Activated CD8-positive, alpha-beta memory T cell treated with anti-CD3 and anti-CD28 coated beads for 1 hour (primary cell): ENCODE measurements at places on chromosomes 7 and 10.

DNA sequence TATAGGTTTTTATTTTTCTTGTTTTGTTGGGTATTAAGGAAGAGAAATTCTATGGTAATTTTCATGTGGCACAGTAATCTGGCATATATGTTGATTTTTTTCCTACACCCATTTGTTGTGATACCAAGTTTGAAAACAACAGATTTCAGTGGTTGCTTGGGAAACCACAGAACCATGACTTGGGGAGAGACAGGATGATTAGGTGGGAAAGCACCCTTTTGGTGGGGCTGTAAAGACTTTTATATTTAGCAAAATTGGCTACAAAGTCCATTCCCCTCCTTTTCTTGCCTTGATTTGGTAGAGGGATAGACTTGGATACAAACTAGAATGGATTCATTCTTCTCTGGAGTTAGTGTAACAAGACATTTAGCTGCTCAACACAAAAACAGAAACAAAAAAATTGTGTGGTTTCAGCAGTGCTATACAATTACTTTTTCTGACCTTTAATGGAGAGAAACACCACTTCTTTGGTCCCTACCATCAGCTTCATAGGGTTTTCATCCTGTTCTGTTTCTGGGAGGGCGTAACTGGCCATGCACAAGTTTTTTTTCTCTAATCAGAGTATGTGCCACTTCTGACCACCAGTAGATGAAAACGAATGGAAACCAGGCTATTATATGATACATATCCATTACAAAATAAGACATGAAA, 52.7 kb downstream of the FIGNL1 start:
- DNase-seq = no peak

DNA sequence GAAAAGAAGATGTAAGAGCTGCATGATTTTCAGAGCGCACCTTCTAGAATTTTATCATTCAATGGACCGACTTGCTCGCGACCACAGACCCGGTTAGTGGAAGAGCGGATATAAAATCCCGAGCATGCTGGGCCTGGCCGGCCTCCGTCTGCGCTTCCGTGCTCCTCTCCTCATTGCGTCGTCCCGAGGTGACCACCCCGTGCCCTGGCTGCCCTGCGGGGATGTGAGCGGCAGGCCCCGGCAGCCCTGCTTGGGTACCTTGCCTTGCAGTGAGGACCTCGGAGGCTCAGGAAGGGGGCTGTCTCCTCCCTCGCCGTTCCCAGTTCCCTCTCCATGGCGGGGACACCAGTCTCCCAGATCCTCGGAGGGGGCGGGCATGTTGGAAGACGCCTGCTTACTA, 330.9 kb upstream of the SHH start:
- no peak for DNase-seq

- DNase-seq = no peak
Observed at GRCh38 chr10:17290226-17290625, 62.2 kb downstream of the VIM start.

- DNase-seq = no peak
Observed at GRCh38 chr10:106089855-106090254, 1074.7 kb downstream of the SORCS1 start.

- DNase-seq = no peak
Observed at GRCh38 chr7:98423043-98423442, 22.2 kb upstream of the BAIAP2L1 start.

DNA sequence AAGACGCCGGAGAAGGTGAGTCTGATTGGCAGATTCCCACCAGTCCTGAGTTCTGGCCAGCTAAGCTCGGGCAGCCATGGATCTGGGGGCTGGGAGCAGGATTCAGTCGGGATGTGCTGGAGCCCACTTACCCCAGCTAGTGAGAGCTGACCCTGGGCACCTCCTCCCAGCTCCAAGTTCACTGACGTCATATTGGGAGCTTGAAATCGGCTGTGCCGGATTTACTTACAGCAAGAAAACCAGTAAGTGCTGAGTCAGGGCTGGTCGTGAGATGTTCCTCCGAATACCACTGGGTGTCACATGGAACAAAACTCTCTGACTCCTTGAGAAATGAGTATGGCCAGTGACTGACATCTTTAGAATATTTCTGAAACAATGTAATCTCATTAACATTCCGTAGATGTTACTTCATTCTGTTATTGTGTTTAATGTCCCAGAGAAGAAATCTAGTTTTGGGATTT, 621.2 kb downstream of the SDK1 start:
- no peak for DNase-seq

GRCh38 chr10:21329995-21330627, 195.4 kb downstream of the SKIDA1 start:
- DNase-seq = no peak

DNA sequence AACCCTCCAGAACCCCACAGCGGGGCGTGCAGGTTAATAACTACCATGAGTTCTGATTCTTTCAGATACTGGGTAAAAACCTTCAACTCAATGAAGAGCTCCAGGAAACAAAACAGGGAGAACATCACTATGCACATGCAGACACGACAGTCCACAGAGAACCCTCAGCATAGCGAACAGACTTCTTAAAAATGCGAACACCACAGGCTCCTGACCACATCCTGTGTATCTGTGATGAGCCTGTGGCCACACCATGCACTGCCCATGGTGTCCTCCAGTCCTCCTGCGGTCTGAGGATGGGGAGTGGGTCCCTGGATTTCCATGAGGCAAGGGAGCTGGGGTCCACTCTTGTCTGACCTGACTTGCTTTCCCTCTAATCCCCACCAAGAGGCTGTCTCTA, 107.2 kb downstream of the COBL start:
- no peak for DNase-seq

- DNase-seq = no peak
Observed at GRCh38 chr7:111320133-111320532, 229.2 kb downstream of the LRRN3 start.

GRCh38 chr7:135414850-135415439, 95.0 kb downstream of the CNOT4 start:
- DNase-seq = no peak

DNA sequence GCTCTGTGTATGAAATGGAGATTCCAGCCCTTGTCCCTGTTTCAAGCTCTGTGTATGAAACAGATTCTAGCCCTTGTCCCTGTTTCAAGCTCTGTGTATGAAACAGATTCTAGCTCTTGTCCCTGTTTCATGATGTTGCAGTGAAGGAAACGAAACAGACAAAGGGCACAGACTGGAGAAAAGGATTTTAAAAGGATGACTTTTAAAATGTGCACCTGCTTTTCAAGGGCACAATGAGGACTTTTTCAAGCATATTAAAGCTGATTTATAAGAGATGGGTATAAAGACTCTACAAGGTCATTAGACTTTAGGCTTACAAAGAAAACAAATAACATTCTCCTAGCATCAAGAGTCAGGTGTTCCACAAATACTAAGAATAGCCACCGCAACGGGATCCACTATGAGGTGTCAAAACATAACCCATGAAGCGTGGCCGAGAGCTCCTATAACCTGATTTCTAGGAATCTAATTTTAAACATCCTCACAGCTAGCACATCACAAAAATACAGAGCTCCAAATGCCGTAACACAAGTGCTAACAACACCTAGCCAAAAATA, 29.0 kb downstream of the DIP2C start:
- no peak for DNase-seq

DNA sequence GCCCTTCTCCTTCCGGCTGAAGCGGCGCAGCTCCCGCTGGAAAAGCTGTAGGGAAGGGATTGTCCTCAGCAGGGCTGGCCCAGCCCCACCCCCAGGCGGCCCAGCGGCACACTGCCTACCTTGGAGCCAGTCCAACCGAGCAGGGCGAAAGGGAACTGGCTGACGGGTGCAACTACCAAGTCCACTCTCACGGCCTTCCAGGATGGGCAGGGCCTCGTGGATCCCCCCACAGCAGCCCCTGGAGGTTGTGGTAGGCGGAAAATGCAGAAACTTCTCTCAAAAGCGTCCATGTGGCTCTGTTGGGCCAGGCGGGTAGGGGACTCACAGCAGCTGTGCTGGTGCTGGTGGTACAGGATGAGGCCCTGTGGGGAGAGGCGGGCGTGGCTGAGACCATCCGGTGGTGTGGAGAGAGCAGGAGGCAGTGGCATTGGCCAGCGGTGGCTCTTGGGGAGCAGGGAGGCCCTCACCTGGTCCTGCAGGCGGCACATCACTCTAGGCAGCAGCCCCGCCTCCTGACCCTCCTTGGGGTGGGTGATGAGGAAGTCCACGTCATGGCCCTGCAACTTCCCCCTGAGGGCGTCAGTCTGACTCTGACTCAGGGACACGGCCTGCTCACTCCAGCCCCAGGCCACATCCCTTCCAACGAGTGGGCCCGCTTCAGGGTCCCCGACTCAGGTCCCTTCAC, 8.4 kb upstream of the PGAM2 start:
- no peak for DNase-seq

DNA sequence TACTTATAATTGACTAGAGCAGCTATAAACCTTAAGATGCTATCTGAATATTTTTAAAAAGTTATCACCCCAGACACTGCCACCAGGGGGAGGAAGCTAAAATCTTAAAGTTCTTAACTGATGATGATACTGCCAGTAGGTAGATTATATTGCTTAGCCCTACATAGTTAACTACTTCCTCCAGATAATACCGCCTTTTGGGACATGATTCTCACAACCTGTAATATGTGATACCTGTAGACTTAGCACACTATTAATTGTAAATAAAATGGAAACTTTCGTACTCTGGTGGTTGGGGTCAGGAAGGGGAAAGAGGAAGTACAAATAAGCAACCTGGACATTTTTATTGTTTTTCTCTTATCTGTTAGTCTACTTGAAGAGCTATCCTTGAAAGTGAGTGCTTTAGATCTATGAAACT, 268.9 kb downstream of the ADK start:
- no peak for DNase-seq

DNA sequence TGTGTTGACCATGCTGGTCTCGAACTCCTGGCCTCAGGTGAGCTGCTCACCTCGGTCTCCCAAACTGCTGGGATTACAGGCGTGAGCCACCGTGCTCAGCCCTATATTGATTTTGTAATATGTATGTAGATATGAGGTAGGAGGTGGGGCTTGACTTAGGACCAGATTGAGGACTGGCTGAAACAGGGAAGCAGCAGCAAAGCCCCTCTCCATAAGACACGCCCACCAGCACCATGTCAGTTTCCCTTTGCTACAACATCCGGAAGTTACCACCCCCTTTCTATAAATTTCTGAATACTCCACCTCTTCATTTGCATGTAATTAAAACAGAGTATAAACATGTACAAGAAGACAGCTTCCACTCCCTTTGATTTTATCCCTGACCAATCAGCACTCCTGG, 47.9 kb upstream of the MYL10 start:
- no peak for DNase-seq

- no peak for DNase-seq
Observed at GRCh38 chr10:78248651-78249464, 215.2 kb downstream of the RPS24 start.

DNA sequence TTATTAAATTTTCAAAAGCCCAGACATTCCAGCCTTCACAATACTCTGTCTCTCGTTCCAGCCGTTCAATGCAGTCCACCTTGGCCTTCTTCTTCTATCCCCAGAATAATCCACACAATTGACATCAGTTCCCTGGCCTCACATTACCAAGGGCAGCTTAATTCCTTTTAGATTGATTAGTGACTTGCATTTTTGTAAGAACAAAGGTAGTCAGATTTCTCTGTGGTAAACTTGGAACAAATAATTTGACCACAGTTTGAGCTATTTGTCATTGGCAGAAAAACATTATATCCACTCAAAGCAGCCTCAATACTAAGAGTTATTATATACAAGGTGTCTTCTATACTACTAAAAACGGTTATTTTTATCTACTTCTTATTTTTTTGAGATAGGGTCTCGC, 5.1 kb upstream of the CYTH3 start:
- DNase-seq = no peak

DNA sequence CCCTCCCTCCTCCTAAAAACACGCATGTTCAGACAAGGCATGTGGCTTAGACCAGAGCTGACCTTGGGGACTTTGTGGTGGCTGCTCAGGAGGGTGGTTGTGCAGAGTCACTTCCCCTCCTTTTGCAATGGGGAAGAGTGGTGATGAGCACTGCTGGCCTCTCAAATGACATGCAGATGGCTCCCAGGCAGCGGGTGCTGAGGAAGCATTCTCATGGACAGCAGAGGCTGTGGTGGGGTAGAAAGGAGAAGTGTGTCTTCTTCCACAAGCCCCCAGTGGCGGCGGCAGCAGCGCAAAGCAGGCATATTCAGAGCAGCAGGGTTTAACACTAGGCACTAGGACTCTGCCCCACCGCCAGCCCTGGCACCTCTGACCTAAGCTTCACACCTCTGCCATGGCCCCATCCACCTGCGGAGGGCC, 105.9 kb upstream of the ANLN start:
- no peak for DNase-seq

DNA sequence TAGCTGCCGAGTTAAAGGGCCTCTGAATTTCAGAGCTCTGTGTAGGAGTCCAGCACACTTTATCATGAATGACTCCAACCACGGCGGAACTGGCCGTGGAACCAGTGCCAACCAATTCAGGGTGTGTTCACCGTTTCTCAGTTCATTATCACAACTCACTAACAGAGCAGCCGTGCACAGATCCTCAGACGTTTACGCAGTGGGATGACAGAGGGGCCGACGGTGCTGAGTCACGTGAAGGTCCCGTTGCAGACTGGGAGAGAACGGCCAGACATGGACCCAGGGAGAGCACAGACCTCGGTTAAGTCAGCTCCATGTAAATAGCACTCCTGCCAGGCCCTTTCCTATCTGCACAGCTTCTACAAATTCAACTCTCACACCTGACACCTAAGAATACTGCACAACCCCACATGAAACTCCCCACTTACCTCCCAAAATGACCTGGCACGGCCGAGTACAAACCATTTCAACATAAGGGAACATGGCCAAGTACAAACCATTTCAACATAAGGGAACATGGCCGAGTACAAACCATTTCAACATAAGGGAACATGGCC, 95.5 kb downstream of the DIP2C start:
- no peak for DNase-seq

- DNase-seq = no peak
Observed at GRCh38 chr10:52319926-52320325, 5.8 kb downstream of the DKK1 start.

GRCh38 chr7:129827467-129827990, 125.2 kb downstream of the UBE2H start:
- DNase-seq = no peak

DNA sequence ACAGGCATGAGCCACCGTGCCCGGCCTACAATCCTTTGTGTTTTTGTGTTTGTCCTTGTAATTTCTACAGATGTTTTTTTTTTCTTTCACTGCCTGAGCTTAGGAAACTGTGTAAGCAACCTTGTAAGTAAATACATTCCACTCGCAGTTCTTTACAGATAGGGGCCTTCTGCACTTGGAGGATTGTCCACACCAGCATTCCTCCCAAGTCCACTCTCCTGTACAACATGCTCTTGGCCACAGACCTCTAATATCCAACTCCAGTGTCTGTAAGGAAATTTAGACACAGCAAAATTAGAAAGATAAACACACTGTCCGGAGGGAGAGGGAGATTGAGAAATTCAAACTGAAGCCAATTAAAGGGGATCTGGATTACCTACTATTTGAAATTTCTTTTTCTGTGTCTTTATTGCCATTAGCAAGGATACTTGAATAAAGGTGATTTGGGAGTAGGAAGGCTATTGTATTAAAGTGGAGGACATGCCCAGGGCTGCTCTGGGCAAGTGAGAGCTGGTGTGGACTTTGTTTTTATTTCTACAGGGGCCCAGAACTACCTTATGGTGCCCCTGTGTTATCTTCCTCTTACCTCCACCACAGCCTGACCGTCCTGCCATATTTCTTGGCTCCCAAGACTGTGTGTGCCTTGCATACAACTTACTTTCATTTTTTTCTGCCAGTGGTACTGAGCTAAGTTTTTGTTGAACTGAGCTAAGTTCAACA, 9.7 kb downstream of the MXI1 start:
- DNase-seq = no peak
